ENCODE measurements at places on chromosomes 3 and 15. TPM values are rescaled to one million over a fixed set of nuclear protein-coding genes. Genes with fewer than 3 reads are reported as not detected.

GRAMD2A gene
- total RNA-seq = 1.9 TPM

GOLGA8T gene
- 1.0 TPM for total RNA-seq

FOXL2NB gene
- 5.1 TPM for total RNA-seq

MASP1 gene
- total RNA-seq = 3.5 TPM

Measured in WTC11 (cell line).